ENCODE measurements at places on chromosomes 5 and 9.
A peak's percentile ranks its signal among the peaks of the same experiment; 100 is the strongest.

- DNase-seq, result peak; percentile 48
Measured at GRCh38 chr9:137545123-137545522, 5.1 kb downstream of the PNPLA7 start.

- DNase-seq, result peak; percentile 31
Measured at GRCh38 chr5:57368010-57368409, 114.6 kb downstream of the ACTBL2 start.

- DNase-seq, result no peak
Measured at GRCh38 chr9:99555792-99556191, 265.9 kb upstream of the NR4A3 start.

DNA sequence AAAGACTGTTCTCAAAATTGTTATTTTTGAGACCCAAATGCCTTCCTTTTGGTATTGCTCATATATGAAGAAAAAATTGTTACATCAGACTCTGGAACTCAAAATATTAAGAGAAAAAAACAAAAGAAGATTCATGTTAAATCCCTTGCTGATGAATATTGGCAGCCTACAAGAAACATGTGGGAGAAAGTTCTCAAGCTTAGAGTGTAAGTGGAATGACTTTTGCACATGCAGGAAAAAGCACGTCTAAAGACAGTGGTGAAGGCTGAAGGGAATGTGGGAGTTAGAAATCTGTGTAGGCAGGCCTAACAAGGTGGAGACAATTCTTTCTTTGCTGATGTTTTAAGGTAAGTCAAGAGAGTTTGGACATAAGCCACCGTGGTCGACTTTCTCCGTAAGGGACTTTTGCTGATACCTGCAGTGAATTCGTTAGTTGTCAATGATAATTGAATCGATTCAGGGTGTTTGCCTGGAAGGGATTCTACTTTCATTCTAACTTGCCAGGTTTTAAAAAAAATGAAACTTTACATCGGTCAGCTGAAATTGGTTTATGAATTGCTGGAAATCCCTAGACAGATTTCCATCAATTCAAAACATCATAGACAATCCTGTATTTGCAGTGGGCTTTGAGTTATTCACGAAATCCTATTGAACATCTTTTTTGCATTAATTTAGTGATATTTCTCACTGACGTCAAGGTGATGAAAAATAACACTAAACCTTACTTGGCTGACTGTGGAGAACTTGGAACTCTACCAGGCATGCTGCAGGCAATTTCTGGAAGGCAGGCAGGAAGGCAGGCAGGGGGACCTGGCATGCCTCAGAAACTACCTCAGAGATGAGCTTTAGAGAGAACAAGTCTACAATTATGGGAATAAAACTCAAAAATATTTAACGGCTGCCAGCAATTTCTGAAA lies 359.1 kb upstream of the ADAMTSL1 start:
- DNase-seq, result peak; percentile 23

DNA sequence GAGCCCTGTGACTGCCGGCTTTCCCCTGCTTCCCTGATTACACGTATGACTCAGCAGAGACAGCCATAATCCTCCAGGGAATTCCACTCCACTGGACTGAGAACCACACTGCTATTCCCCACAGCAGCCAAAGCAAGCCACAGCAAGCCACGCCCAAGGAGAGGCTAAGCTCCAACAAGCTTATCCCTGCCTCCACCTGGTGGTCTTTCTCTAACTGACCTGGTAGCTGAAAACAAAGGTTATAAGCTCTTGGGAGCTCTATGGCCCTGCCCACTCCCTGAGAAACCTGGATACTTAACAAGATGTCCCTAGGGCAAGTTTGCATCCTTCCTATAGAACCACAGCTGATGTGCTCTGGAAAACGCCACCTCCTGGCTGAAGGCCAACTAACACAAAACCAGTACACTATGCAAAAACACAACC lies 613.7 kb upstream of the CDH18 start:
- peak; percentile 66 for DNase-seq

DNA sequence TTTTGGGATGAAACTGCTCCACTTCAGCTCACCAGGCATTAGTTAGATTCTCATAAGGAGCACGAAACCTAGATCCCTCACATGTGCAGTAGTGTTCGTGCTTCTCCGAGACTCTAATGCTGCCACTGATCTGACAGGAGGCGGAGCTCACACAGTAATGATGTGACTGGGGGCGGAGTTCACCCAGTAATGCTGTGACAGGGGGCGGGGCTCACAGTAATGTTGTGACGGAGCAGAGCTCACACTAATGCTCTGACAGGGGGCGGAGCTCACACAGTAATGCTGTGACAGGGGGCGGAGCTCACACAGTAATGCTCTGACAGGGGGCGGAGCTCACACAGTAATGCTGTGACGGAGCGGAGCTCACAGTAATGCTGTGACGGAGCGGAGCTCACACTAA lies 27.1 kb upstream of the LRRC14B start:
- DNase-seq, result no peak

GRCh38 chr5:94908889-94909480 lies 290.5 kb downstream of the SLF1 start:
- DNase-seq, result peak; percentile 64

GRCh38 chr9:8684978-8685708 lies 885.6 kb upstream of the DMAC1 start:
- DNase-seq, result no peak

GRCh38 chr5:168897387-168898122 lies 318.4 kb upstream of the PANK3 start:
- no peak for DNase-seq

DNA sequence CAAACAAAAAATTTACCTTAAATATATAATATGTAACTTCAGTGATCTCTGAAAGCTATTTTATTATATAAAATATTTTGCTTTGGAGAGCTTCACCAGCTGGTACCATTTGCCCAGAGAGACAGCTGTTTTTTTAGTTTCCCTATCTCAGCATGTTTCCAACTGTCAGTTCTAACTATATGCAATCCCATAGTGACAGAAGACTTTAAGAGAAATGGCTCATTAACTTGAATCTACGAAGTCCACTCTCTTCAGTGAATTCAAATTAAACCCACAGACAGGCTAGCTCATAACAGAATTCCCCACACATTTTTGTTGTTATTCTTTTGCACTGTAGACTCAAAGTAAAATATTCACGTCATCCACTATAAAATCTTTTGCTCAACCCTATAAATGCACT lies 251.8 kb upstream of the POU5F2 start:
- no peak for DNase-seq

DNA sequence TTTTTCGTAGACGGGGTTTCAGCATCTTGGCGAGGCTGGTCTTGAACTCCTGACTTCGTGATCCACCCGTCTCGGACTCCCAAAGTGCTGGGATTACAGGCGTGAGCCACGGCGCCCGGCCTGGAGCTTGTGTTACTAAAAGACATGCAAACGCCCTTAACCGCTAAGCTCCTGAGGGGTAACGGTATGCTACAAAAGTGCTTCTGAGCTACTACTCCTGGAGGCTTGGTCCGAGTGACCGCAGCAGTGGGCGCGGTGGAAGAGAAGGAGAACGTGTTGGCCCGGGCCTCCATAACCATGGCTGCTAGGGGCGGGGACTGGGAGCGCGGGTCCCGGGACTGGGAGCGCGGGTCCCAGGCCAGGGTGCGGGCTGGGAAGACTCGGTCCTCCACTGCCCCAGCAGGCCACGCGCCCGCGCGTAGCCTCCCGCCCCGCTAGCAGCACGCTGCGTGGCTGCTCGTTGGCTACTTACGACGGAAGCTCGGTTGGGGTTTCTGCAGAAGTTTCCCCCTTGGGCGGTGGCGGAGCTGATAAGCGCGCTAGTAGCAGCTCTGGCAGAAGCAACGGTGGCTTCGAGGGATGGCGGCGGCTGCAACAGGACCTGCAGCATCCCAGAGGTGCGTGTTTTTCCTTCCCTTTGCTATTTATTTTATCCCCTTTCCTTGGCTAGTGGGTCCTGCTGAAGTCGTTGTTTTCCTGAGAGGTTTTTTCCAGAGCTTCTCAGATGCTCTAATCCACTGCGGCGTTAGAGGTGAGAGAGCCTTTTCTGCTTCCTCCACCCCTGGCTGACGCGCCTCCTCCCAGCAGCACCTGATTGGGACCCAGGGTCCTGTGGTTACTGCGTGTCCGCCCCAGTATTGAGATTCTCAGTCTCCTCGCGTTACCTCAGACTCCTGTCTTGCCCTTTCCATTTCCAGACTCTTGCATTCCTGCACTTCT lies 69.2 kb upstream of the CCDC180 start:
- DNase-seq, result peak; percentile 64

GRCh38 chr9:97954550-97954989 lies 16.6 kb upstream of the HEMGN start:
- DNase-seq, result peak; percentile 9

DNA sequence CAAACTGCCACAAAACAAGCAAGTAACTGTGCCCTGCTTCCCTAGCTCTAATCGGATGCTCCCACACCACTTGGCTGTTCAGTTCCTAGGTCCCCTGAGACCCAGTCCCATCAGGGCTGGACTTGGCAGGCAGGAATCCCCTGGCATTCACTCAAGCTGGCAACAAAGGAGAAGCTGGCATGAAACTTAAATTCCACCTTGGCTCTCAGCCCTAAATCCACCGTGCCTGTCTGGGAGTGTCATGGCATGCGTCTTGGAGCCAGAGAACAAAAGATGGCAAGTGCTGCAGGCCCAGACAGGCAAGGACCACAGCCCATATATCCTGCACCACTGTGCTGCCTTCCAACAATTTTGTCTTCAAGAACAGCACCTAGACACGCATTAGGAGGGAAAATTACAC lies 38.2 kb downstream of the ETF1 start:
- peak; percentile 63 for DNase-seq

- no peak for DNase-seq
Measured at GRCh38 chr5:176625966-176626875, 4.1 kb downstream of the SNCB start.

GRCh38 chr9:7173139-7173538 lies 415.4 kb downstream of the KDM4C start:
- peak; percentile 5 for DNase-seq

- DNase-seq, result no peak
Measured at GRCh38 chr5:45189042-45189441, 380.3 kb downstream of the MRPS30 start.

- peak; percentile 13 for DNase-seq
Measured at GRCh38 chr9:104094534-104095015, 466 bp downstream of the SMC2 start.

GRCh38 chr9:37784291-37784615 lies 611 bp downstream of the EXOSC3 start:
- DNase-seq, result no peak

DNA sequence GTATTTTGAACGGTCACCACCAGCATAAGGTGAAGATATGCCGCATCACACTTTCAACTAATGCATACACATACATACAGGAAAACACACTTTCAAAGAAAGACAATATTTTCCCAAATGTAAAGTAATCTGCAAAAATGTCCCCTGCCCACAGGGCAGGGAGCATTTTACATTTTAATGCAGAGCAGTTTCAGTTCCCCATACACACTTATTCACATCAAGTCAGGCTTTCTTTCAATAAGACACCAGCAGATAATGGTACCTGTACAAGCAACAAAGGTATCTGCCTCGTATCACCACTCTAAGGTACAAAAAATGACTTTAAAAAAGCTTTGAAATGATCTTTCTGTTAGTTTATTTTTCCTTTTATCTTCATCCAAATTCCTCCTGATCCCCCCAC lies 247.1 kb upstream of the CCNG1 start:
- DNase-seq, result no peak

DNA sequence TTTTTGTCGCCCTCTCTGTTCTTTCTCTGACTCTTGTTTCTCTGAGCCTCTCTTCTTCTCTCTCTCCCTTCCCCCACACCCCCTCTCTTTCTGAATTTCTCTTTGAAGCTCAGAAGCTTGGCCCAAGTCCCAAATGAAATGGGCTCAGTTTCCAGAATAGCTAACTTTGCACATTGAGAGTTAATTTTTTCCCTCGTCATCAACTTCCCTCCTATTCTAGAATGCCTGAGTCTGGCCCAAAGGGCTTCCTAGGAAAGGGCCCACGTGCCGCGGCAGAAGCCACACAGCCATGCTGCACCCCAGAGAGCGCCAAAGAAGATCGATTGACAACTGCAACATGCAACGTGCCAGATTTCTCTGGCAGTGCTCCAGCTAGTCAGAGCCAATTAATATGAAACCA lies 588.8 kb upstream of the KLF4 start:
- DNase-seq, result no peak

DNA sequence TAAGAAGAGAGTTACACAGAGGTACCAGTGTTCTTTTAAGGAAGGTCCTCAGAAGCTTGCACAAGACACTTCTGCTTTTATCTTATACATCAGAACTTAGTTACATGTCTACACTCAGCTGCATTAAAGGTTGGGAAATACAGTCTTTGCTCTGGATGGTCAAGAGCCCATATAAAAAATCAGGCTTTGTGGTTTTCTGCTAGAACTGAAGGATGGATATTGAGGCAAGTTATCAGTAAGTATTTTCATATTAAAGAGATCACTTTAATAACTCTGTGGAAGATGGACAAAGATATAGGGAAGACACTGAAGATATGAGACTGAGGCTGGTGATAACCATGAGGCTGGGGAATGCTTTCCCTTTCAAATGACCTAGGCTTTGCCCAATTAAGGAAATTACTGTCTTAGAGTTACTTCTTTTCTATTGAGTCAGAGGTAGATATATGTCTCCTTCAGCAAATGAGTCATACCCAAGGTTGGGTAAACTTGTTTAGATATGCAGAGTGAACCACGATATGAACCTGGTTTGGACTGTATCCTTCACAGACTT lies 87.0 kb upstream of the TNC start:
- DNase-seq, result peak; percentile 77

DNA sequence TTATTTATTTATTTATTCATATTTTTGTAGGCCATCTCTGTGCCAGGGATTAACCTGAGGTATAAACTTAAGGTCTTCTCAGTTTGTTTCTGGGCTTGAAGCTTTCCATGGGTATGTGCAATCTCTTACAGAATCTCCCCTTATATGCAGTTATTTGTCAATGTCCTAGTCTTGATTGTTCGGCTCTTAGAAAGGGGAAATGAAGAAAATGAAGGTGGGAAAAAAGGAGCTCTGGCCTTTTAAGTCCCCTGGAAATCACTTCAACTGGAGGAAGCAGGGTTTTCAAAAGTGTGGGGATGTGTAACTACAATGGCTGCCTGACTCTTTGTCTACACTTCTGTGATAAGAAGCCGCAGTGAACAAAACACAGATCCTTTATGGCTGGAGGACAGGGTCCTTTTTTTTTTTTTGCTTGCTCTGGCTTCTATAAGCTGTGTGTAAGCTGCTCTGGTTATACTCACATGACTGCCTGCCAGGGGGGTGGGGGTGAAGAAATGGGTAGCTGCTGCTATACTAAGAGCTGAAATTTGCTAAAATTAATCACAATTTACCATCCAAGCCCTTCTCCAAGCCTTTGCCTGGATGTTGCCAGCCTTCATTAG lies 33.7 kb downstream of the CENPP start:
- peak; percentile 79 for DNase-seq

GRCh38 chr5:10017786-10018185 lies 231.9 kb downstream of the ATPSCKMT start:
- DNase-seq, result no peak

DNA sequence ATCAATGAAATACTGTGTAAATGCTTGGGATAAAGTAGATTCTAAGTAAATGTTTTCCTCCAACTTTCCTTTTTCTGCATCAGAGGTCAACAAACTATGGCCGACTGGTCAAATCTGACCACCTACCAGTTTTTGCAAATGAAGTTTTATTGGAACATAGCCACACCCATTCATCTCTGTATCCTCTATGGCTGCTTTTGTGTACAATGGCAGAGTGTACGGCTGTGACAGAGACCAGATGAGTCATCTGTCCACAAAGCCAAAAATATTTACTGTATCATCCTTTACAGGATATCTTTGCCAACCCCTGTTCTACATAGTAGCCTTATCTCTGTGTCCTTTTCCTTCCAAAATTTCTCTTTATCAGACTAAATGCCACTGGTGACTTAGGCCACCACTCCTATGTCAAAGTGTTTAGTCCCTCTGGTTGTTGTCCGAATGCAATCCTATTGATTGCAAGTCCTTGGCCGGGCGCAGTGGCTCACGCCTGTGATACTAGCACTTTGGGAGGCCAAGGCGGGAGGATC lies 218.4 kb upstream of the KLF4 start:
- DNase-seq, result peak; percentile 52
